ENCODE measurements at places on chromosomes 3 and 15.

GRCh38 chr15:69706353-69707097, 253.9 kb downstream of the RPLP1 start:
- DNase-seq = no peak

DNA sequence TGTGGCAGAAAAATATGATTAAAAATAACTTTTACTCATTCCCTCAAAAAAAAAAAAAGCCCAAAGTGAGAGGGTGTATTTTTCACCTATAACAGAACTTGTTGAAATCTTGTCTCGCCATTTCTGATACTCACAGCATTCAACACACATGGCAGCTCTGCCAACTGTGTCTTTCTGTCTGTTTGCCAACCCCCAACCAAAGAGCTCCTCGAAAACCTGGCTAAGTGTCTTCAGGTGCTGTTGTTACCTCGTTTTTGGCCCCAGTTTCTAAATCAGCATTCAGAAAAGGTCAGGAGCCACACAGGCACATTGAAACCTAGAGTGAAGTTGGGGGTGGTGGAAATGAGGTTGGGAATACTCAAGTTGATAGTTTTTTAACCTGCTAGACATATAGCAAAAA, 123.5 kb downstream of the TMEM108 start:
- DNase-seq = no peak

- DNase-seq = no peak
Measured at GRCh38 chr15:49589030-49589429, 31.6 kb downstream of the FAM227B start.

DNA sequence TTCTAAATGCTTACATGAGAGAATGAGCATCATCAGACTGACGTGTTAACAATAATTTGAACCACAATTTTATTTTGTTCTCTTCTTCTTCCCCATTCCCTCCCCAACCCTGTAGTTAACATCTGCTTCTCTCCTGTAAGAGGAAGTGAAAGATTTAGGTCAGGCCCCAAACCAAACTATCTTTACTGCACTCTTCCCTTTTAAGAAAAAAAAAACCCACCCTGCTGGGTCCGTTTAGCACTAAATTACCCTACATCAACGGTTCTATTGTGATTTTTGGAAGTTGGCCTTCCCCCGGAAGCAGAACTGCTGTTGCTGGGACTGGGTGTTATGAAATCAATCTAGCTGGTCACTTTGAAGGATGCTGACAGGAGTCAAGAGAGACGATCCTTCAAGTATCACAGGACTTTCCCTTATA, 49.4 kb downstream of the NFKBIZ start:
- DNase-seq = no peak

- DNase-seq = no peak
Measured at GRCh38 chr15:25676070-25676469, 187.1 kb downstream of the ATP10A start.

- DNase-seq = no peak
Measured at GRCh38 chr3:79632842-79633241, 135.0 kb downstream of the ROBO1 start.

- DNase-seq = no peak
Measured at GRCh38 chr3:29618395-29619282, 337.8 kb downstream of the RBMS3 start.

DNA sequence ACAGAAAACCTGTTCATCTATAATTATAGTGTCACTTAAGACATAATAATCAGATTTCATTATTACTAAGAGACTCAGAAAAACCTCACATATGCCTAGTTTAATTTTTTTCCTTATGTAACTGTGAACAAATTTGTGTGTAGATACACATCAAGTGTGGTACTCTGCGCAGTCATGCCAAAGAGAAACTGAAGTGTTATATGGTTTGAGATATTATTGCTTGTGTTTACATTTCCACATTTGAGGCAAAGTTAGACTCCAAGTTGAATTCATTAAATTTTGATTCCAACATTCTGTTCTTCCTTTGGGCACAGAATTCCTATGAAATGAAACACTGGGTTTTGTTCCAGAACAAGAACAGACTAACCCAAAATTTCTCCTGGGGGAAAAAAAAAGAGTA, 2.2 kb downstream of the MBNL1 start:
- no peak for DNase-seq

GRCh38 chr3:67291287-67292252, 293.5 kb downstream of the KBTBD8 start:
- DNase-seq = no peak

GRCh38 chr15:57496946-57497869, 94.5 kb upstream of the MYZAP start:
- DNase-seq = peak; percentile 64

GRCh38 chr3:121710347-121710746, 39.2 kb downstream of the GOLGB1 start:
- no peak for DNase-seq

GRCh38 chr3:11373654-11374053, 101.5 kb downstream of the ATG7 start:
- no peak for DNase-seq

GRCh38 chr3:194379651-194380050, 10.1 kb upstream of the LRRC15 start:
- DNase-seq = no peak

- DNase-seq = no peak
Measured at GRCh38 chr15:83285979-83286553, 1.6 kb upstream of the BNC1 start.

DNA sequence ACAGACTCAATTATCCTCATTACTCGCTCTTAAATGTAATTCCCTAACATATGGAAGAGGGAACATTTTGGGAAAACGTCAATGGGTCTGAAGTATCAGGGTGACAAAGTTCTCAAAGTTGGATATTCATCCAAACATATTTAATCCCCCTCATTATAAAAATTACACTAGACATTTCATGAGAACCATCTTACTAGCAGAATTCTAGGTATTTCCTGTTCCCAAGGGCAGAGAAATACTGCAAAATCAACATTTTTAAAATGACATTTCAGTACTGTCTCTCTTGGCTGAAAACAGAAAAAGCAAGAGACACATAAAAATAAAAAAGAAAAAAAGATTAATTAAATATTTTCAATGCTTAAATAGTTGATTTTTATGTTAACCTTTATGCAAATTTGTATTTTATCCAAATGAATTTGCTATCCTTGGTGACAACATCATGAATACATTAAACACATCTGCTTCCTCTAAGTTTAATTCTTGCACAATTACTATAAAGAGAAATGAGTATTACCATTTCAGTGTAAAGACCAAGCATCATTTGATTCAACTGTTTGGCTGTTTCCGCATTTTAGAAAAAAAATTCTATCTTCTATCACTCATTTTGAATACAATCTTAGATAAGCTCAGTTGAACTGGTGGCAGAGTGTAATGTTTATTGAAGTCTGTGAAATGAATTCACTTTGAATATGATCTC, 114.8 kb upstream of the COL8A1 start:
- no peak for DNase-seq

GRCh38 chr15:33612721-33613304, 302.0 kb downstream of the RYR3 start:
- DNase-seq = no peak

DNA sequence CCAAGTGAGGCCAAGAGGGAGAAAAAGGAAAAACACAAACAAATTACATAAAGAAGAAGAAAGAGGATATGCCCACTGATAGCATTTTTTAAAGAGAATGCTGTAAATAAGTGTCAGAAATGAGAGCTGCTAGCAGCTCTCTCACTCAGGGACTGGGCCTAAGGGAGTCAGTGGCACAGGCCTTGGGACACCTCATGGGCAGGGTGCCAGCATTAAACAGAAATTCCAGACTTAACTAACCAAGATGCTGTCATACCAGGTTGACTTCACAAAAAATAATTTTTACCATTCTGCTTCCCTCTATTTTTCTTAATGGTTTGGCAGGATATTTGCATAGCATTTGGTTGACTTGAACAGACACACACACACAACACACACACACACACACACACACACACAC, 92.3 kb upstream of the ADAMTSL3 start:
- DNase-seq = no peak

DNA sequence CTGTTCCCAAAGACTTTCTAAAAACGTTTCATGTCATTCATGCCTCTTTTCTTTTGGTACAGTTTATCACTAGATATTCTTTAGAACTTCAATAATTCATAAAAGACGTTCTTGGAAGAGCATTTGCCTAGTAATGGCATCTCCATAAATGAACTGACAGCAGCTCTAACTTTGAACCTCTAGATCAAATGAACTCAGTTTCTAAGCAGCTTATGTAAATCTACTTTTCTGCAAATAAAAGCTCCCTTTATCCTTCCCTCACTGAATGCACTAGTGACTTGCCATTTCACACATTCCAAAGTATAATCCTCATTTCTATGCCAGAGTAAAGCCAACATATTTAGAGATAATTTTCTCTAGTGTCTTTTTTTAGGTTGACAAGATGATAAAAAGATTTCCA, 85.2 kb downstream of the ZMAT3 start:
- no peak for DNase-seq

- no peak for DNase-seq
Measured at GRCh38 chr3:12351145-12351544, 62.3 kb downstream of the PPARG start.

DNA sequence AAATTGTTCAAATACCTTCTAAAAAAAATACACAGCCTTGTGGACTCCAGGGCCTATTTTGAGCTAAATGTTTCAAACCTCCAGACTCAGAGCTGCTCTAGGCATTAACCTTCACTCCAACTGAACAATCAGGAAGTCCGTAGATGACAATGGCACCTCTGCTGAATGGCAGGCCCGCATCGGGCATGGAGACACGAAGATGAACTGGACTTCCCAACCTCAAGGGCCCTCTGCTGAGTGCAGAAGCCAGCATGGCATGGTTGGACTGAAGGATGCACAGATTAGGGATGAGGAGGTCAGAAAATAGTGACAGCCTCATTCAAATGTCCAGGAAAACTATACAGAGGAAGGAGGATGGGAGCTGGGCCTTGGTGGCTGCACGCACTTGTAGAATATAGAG, 2.2 kb downstream of the FAM174B start:
- no peak for DNase-seq

DNA sequence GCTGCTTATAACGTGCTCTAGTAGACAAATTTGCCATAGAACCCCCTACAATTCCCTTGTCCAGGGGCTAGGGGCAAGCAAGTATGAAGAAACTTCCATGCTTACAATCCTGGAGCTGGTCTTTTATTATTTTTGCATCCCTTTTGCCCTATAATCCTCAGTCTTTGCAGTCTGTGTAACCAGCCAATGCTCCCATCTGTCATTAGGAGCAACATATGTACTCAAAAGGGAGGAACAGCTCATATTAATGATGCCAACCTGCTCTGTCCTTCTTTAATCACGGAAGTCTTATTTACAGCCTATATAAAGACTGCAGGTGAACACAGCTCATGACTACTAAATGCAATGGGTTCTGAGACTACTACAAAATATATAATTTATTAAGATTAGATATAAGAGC, 263.3 kb downstream of the ZIC1 start:
- no peak for DNase-seq

DNA sequence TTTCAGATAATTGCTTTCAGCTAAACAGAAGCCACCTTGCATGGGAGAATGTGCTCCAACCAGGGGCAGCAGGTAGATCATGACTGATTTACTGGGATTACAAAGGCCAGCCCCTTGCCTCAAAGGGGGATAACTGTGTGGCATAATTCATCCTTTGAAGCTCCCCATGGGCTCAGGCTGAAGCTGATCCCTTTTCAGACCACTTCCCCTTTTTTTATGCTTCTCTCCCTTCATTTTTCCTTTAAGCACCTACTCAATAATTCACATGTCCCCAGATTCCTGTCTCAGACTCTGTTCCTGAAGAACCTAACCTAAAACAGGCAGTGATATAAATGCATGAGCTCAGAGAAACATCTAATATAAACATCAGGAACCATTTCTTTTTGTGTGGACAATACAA, 8.2 kb upstream of the MYRIP start:
- no peak for DNase-seq

GRCh38 chr3:118536764-118537163, 497.9 kb downstream of the IGSF11 start:
- no peak for DNase-seq

DNA sequence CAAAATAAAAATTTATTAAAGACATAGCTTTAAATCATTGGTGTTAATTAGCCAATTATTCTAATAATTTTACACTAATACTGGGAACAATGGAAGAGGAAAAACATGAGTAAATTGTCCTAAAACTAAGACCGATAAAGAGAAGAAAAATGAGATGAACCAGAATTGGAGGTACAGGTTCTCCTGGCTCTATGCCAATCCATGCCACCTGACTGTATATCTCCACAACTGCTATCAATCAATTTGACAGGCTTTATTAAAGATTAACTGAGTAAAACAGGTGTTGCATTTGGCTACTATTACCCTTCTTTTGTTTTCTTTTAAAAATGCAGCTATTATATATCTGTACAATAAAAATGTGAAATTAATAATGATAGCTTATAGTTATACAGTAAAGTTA, 850.0 kb downstream of the CADM2 start:
- DNase-seq = no peak

DNA sequence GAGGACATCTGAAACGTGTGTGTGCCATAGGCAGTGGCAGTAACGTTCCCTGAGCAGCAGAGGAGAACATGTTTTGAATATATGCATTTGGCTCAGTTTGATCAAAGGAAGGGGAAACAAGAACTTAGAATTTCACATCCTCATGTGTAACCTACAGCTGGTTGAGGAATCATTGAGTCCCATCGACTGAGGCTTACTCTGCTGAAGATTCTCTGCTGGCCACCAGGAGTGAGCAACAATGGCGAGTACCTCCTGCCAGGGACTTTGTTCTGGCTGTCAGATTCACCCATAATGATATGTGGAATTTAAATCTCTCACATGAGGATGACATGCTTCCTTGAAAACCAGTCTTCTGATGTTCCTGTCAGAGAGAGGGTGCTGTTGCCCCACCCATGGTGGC, 21.3 kb downstream of the GORASP1 start:
- no peak for DNase-seq

DNA sequence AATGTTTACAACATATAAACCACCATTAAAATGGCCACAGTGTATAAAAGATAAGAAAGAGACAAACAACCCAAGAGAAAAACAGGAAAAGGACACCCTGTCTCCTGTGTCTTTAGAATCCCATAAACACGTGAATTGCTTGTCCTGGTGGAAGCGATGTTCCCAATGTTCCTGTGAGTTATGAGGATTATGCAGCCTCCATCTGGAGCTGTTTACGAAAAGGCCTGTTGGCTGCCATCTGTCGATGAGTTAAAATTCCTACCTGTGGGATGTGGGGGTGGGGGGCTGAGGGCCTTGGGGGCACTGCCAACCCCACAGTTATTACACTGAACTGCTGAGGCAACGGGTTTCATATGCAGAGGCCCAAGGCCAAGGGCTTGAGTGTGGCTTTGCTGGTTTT, 13.6 kb downstream of the NISCH start:
- no peak for DNase-seq

- no peak for DNase-seq
Measured at GRCh38 chr15:35358824-35359223, 187.1 kb downstream of the DPH6 start.

GRCh38 chr15:70775160-70775559, 11.8 kb upstream of the UACA start:
- DNase-seq = no peak
